Stimulated activated CD4-positive, alpha-beta T cell treated with anti-CD3 and anti-CD28 coated beads, TNF-alpha, amount 100 ng/mL, for 48 hours (primary cell): ENCODE measurements at places on chromosomes 16 and 17.

DNA sequence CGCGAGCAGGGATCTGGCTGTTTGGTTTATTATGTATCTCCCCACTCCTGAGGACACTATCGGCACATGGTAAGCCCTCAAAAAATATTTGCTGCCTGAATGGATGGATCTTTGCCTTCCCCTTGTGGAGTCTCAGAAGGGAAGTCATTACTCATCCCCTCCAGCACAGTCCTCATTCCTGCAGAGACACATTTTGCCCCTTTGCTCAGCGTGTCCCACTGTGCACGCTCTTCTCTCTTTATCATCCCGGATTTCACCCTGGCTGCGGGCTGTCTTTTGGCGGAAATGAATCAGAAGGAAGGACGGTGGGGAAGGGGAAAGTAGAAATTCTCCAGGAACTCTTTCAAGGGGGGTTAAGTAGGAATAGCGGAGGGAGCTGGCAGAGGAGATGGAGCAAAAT lies 125.2 kb upstream of the CDC42EP4 start:
- DNase-seq = no peak

DNA sequence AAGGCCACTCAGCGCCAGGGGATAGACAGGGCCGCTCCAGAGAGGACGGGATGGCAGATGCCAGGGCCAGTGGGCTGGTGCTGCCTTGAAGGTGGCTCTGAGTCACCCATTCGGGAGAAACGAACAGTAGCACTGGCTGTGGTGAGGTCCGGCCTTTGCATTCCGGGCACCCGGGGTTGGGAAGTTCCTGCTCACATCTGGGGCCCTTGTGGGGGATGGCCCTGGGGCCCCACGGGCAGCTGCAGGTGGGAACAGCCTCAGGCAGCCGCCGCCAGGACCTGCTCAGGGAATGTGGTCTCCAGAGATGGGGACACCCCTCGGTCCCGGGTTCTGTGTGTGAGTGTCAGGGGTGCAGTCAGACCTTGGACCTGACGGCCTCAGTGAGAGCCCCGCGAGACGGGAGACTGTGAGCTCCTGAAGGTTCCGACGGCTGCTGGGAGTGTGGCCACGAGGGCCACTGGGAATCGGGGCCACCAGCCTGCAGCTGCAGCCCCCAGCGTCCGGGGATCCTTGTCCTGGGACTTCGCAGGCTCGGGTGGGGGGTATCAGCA lies 1.4 kb downstream of the CBFA2T3 start:
- DNase-seq = no peak

- no peak for DNase-seq
Observed at GRCh38 chr17:40356990-40357881, 7.3 kb downstream of the GJD3 start.

GRCh38 chr17:44902135-44902760 lies 3.0 kb upstream of the EFTUD2 start:
- DNase-seq = no peak
